NCI-H526 (cell line): ENCODE measurements at places on chromosomes 3 and 15.

DNA sequence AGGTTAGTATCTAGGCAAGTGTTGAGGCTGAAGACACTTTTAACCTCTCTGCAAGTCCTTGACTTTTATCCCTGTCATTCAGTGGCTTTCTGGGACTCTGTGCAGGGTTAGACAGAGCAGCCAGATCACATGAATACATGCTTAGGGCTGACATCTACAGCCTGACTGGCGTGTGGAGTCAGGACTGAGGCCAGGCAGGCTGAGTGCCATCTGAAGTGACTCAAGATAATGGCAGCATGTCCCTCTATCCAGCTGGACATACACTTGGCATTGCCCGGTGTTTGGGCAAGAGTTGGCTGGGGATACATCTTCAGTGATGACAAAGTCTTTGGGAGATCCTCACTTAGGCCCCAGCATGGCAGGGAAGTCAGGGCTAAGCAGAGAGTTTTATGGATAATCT lies 22.4 kb downstream of the DUOX2 start:
- DNase-seq = no peak

DNA sequence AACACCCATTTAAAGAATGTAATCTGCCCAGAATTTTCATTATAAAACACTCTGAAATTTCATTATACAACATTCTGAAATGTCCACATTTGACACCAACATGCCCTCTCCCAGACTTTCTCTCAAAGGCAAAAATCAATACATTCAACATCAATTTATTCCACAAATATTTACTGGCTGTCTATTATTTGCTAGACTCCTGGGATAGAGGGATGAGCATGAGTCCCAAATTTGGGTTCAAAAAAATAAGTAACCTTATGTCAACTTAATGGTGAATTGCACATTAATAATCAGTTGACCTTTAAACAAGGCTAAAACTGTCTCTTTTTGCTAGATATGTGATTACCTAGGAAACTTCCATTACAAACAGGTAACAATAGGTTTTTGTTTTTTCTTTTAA lies 109.0 kb downstream of the SERPINI1 start:
- no peak for DNase-seq

DNA sequence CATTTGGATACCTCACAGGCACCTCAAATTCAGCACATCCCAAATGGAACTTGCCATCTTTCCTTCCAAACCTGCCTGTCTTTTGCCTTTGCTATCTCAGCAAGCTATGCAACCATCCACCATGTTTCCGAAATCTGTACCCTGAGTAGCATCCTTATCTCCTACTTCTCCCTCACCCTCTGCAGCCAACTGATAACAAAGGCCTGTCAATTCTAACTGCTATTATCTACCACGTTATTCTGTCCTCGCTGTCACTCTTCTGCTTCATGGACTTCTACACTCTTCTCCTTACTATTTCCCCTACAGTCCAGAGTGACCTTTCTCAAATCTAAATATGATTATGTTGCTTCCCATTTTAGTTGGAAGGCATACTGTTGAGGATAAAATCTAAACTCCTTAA lies 25.5 kb upstream of the TAFA4 start:
- no peak for DNase-seq

GRCh38 chr3:126137490-126138130 lies 42.8 kb downstream of the ALDH1L1 start:
- no peak for DNase-seq

GRCh38 chr3:32428092-32429068 lies 36.7 kb downstream of the CMTM7 start:
- DNase-seq = no peak

DNA sequence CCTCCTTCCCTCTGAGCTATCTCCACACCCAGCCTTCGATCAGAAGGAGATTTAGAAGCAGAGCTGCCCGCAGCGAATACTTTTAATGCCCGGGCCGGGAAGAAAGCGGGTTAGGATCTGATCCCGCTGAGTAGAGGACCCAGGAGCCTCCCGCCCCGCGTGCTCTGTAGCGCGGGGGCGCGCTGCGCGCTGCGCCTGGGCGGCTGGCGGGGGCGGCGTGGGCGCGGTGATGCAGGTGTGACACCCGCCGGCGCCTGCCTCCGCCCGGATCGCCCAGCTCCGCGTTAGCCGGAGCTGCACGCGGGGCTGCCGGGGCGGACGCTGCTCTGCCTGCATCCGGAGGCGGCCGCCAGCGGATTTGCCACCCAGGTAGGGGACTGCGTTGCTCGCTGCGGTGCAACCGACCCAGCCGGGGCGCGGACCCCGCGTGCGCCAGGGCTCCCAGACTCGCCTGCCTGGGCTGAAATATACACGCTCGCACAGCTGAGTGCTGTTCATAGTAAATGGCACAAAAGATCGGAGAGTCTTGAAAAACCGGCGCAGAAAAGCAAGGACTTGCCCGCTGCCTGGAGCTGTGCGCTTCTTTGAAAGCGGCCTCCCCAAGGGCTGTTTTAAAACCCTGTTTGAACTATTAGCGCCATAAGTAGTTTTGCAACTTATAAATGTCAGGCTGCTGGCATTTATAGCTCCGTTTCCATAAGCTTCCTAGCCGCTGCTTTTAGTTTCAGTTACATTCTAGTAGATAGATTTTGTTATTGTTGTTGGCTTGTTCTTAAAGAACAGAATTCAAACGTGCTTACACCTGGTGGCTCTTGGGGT lies at the start of gene SV2B:
TSS of gene SV2B (plus strand) at position 263 of the 819 bp plus-strand sequence. CDS start 126,007 bp downstream, outside the sequence.
- DNase-seq = peak; percentile 81

DNA sequence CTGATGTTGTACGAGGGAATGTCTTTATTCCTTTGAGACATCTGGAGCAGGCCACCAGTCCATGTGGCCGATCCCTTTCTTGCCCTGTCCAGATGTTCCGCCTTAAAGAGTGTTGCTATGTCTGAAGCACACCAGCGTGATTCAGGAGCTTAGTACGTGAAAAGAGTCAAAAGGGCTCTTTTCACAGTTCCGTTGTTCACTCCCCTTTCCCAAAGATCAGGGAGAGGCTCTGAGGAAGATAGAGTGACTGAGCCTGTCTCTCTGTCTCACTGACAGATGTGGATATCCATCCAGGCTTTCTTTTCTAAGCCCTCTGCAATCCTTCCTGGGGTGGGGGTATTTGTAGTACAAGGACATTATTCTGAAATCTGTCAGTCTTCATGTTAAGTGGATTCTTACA lies 262.5 kb upstream of the LRTM1 start:
- DNase-seq = no peak

DNA sequence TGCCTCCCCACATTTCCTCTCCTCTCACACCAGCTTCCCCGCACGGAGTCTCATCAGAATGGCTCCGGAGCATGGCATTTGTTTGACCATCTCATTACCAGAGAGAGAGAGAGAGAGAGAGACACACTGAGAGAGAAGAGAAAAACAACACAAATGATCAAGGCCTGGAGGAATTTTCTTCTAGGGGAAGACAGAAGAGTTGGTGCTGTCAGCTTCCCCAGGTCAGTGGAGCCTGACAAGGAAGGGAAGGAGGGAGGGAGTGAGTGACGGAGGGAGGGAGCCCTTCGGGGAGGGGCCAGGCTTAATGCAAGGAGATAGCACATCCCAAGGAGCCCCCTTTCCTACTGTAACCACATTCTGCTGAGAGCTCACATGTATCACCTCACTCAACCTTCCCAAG lies 9.1 kb downstream of the ST8SIA2 start:
- DNase-seq = no peak

GRCh38 chr3:140341817-140342403 lies 336.0 kb upstream of the TRIM42 start:
- DNase-seq = no peak

DNA sequence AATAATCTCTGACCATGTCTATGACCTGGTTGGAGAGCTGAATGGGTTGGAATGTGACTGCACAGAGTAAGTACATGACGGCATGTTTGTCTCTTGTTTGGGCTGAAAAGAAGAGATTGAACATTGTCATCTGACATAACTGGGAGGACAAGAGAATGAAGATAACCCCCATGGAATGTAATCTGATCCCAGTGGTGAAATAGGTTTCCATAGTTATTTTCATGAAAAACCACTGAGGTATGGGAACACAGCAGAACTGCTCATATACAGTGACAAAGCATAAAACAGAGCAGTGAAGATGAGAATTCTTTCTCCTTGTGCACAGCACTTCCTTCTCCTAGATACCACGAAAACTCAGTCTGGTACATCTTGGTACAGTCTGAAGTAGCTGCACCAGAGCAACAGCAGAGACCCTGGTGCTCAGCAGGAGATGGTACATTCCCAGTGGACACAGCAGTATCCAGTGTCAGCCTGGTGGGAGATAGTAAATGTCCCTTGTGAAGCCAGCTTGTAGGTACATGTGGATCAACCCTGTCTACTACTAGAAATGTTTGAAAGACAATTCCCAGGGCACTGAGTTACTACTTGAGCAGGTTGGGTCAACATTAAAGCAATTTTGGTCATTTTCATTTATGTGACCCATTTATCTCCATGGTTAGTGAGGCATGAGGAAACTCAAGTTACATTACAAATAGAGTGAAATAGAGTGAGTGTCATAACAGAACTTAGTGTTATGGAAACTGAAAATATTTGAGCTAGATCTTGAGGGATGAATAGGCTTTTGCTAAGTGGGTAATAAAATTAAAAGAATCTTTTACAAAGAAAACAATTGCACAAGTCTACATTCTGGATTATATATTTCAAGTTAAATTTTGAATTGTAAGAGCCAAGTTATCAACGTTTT lies 178.3 kb downstream of the SUCNR1 start:
- DNase-seq = no peak

DNA sequence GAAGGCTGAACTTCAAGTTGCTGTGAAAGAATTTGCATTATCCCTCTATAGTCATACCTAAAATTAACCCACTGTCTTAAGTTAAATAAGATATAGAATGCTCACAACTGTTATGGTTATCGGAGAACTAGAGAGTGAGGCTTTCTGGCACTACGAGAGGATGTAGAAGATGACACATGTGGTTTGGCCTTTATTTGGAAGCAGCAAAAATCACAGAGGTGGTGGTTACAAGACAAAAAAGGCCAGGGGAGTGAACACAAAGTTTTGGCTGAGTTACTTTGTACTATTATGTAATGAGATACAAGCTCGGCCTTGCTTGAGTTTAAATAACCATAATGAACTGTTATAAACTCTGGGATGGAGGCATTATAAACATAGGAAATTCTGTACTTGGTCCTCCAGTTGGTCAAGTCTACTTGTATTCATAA lies 78.3 kb upstream of the ICE2 start:
- no peak for DNase-seq

DNA sequence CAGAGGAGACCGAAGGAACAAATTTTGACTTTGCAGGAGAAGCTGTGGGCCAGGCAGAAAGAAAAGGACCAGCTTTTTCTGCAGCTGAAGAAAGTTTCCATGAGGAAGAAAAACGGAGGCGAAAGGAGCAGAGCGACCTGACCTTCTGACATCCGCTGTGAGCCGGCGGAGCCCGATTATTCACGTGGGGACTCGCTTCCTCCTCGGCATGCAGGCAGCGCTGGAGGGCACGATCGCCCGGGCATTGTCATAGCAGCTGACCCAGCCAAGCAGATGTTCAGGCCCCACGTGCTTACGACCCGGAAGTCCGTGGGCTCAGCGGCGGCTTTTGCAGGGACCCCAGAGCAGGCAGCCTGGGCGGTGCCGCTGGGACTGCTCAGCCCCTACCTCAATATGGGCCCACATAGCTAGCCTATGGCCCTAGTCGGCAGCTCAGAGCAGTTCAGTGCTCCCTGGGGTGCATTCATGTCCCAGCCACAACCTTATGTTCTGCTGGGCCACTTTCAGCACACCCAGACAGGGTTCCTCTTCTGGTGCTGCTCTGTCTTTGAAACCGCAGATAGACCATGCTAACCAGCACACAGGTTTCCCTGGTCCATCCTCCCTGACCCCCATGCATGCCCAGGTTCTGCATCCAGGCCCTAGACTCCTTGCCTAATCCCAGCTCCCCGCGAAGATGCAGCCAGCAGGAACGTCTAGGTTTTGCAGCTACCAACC lies 10.5 kb upstream of the EIF4A2 start:
- DNase-seq = no peak

DNA sequence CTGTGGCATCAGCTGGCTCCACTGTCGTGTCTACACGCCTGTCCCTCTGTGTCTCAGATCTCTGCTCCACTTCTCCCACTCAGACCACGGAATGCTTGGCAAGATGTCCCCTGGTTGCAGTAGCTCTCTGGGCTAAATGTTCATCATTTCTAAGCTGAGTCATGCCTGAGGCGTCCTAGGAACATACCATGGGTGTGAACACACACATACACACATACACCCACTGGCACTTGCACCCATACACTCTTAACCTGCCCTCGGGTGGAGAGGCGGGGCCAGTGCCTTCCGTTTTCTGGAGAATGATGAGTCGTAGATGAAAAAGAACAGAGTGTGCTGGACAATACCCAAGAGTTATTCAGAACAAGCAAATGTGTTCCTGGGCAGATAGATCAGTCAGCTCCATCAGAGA lies 72.4 kb downstream of the SENP2 start:
- DNase-seq = no peak
